ENCODE measurements at places on chromosomes 5 and 9.

DNA sequence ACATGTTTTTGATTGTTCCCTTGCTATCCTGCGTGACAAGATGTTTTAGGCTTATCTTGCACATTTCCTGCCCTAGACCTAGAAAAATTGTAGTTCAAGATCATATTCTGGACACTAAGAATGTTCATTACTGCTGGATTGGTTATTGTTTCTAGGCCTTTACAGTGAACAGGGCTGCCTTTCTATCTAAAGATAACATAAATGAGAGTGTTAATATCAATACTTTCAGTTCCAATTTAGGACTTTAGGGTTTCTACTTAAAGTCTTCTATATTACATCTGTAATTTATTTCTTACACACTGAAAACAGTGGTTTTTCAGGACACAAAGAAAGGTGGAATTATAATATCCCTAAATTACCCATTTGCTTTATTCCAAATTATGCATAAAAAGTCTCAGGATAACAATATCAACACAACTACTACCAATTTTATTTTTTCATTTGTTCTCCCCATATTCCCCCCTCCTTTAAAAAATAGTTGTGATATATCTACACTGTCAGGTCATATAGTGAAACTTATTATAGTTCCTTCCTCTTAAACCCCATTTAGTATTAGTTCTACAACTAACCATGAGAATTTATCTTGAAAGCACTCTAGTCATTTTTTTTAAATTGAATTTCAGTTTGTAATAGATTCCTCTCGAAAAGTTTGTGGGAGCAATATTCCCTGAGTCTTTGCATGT is 293.9 kb upstream of the RIOK2 start:
- DNase-seq: no peak

GRCh38 chr5:149605354-149605997 is 24.2 kb downstream of the ARHGEF37 start:
- no peak for DNase-seq

DNA sequence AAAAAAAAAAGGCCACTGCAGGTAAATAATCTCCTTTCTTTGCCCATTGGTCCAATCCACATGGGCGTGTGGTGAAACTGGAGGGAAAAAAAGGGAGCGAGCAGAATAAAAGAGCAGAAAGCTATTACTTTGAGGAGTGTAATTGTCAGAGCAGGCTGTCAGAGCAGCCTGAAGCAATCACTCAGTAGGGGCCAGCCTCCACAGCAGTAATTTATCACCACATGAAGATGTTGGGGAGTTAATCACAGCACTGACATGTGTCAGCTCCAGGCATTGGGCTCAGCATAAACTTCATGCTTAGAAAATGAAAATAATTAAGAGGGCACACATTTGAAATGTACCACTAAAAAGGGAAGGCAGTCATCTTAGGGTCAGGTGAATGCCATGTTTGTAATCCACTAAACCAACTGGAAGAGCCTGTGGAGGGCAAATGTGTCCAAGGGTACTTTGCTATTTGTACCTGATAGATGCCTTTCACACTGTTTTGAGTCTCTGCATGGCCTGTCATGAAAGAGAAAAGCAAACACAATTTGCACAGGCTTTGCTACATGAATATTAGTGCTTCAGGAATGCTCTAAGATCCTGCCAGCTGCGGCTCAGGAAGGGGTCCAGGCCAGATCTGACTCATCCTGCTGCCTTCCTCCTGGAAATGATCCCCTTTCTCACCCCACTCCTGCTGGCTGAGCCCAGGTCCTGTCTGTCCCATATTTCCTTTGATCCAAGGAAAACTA is 2.9 kb upstream of the PTGER4 start:
- DNase-seq: peak; percentile 52

DNA sequence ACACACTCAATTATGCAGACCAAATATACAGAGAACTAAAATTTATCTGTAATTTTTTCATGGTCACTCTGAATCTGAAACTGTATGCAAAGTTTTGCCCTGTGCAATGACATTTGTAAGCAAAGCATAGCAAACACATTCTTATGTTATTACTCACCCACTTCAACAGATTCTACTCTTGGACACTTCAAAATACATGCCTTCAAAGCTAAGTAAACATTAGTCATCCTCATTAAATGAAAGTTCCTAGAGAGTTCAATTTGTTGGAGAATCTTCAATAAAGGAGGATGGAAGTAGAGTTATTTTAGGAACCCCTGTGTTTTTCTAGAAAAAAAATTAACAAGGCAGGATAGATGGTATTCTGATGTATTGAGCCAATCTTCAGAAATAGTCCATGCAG is 639.7 kb upstream of the C9orf72 start:
- DNase-seq: no peak

GRCh38 chr9:15150939-15151338 is 156.1 kb downstream of the TTC39B start:
- DNase-seq: no peak

- no peak for DNase-seq
Observed at GRCh38 chr5:143356855-143357583, 46.5 kb downstream of the NR3C1 start.

DNA sequence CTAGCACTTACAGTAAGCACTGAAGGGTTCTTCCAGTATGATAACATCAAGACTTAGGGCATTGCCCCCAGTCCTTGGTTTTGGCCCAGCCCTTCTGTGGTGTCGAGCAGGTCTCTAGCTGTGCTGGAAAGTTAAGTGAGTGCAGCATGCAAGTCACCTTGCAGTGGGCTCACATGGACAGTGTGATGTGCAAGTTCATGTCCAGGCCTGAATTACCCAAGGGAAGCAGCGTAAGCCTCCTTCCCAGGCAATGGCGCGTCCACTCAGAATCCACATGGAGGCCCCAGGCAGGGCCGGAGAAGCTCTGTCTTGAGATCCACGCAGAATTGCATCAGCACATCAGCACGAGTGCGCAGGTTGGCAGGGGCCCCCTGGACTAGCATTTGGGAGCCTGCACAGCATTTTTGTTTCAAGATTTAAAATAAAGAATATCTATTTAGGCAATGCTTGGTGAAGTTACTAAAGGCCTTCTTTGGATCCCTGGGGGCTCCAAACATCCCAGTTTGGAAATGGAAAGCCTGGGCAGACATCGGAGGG is 108.4 kb upstream of the ALDH1B1 start:
- no peak for DNase-seq

GRCh38 chr9:107922260-107922659 is 432.7 kb upstream of the KLF4 start:
- no peak for DNase-seq

- no peak for DNase-seq
Observed at GRCh38 chr9:96619124-96619465, 548 bp downstream of the CDC14B start.

GRCh38 chr5:67100301-67100700 is 96.3 kb downstream of the CD180 start:
- DNase-seq: no peak

GRCh38 chr5:5128766-5129165 is 11.4 kb upstream of the ADAMTS16 start:
- no peak for DNase-seq

DNA sequence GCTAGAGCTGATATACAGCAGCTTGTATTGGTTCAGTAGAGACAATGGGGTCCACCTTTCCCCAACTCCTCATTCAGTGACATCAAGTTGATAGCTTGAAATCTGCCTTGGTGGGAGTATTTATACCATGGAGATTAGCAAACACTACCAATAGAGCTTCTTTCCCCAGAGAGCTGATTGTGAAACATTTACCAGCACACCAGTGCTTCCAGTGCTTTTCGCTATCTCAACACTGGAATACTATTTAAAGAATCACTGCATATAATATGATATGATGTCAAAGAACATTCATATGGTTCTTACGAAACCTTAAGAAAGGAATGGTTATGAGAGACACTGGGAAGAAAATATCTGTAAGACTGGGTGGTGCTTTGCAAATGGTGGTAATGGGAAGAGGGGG is 21.8 kb upstream of the RNF145 start:
- DNase-seq: no peak

GRCh38 chr5:82160948-82161347 is 117.2 kb downstream of the RPS23 start:
- no peak for DNase-seq

DNA sequence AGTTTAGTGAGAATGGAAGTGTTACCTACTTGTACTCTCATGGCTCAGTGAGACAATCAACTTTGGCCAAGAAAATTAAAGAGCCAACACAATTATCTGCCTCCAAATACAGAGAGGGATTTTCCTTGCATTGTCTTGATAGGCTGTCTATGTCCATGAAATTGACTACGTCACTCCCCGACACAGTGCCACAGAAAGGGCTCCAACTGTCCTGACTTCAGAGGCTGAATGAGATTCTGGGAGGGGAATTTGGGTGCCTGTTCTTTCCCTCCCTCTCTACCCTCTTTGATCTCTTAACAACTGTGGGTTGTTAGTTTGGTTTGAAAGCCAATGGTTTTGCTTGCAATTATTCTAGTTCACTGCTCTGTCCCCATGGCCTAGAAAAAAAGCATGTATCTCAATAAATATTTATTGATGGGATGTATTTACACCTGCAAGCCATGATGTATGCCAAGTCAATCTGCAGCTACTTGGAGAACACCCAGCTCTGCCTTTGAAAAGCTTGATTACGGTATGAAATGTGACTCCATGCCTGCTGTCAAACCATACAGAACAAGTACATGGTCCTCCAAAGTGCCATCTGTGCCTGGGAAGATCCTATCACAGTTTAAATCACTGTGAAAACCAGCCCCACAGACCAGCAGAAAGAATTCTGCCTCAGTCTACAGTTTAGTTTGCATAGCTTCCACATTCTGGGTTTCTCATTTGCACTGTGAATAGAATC is 37.3 kb downstream of the CAPSL start:
- no peak for DNase-seq

DNA sequence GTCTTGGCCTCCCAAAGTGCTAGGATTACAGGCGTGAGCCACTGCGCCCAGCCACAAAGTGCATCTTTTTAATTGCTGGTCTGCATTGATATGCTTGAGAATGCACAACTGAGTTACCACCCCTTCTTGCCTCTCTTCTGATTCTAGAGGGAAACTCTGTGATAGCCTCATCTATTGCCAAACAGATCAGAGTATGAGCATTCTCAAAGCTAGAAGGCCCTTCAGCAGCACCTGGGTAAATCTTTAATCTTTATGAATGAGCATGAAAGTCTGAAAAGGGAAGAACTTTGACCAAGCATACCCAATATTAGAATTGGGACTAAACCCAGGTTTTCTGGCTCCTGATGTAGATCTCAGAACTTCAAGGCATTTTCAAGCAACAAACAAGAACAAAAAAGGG is 298.3 kb upstream of the TNC start:
- DNase-seq: no peak

DNA sequence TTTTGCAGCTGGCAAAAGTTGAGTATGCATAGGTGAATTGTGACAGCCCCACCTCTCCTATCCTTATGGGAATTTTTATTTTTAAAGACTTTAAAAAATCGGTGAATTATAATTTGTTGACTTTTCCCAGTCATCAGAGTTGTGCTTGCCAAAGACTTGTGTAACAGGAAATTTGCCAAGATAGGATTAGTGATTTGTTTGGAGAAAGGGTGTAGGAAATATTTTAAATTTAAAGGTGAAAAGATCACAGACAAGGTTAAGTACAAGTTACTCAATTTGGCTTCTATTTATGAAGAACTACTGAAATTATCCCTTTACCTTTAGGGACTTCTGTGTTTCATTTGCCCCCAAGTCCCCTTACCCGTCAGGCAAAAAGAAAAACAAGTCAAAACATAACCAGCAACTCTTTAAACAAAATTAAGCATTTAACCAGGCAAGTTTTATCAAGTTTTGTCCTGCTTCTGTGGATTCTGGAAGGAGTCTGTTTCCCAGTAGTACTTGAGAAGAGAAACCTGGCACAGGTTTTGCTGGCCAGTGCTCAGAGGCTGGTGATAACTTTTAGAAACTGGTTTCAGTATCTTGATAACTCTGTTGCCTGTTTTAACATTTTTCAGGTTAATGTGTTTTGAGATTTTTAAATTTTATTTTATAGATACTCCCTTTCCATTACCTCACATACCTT is 285.4 kb downstream of the MAST4 start:
- DNase-seq: no peak

DNA sequence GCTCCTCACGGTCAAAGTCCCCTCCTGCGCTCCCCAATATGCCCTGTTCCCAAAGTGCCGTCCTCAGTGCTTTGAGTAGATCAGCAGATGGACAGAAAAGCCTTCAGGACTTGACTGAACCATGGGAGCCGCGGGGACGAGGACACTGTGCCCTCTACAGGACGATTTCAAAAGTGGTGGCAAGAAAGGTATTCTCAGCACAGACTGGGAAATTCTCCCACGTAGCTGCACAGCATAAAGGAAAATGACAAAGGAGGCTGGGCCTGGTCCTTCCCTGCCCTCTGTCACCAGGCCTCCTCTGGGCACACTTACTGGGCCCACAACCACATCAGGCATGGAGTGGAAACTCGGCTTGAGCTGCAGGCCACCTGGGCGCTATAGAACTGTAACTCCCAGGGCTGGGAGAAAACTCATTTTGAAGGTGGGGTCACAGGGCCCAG is 16.7 kb upstream of the MTMR12 start:
- no peak for DNase-seq

DNA sequence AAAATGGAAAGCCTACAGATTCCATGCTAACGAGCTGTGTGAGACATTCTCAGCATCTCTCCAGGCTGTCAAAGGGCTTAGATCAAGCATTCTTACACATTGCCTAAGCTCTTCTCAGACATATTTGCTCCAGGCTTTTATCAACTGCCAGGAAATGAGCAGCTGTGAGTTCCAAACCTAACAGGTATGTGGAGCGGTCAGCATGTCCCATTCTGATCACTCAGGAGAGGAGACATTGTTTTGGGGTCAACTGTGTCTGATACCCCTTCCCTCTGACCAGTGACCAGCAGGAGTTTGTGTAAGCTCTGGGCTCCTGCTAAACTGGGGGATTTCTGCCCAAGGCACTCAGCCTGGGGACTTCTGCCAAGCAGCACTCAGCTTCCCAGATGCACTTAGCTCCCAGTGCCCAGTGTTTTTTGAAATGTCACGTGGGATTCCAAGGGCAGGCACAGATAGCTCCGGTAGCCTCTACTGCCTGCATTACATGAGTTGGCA is 229.1 kb downstream of the SEC61B start:
- no peak for DNase-seq

- DNase-seq: no peak
Observed at GRCh38 chr5:171702135-171702770, 83.4 kb upstream of the SMIM23 start.

- DNase-seq: no peak
Observed at GRCh38 chr5:87408204-87408603, 4.5 kb downstream of the CCNH start.

DNA sequence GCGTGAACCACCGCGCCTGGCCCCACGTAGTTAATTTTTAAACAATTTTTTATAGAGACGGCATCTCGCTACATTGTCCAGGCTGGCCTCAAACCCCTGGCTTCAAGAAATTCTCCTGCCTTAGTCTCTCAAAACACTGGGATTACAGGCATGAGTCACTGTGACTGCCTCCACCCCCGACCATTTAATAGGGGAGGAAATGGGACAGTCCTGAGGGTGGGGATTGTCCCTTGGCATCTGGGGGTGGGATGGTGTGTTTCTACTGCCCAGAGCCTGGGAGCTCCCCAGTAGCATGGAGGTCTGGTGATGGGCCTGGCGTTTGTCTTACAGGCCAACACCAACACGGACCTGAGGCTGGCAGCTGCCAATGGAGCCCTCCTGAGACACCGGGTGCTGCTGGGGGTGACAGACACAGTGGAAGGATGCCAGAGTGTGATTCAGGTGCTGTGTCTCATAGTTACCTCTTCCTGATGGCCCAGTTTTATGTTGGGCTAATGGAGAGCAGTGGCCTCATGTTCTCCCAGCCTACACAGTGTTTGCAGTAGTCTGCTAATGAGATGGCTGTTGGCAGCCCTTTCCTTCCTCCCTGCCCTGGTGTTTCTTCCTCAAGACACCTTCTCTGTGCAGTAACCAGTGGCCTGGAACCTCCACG is 22.5 kb downstream of the TMEM268 start:
- DNase-seq: no peak
